ENCODE measurements at places on chromosomes 16 and 17. TPM values are rescaled to one million over a fixed set of nuclear protein-coding genes. Genes with fewer than 3 reads are reported as not detected.

Gene SPN
- total RNA-seq, result 4.0 TPM

Gene MYH11
- 139 TPM for total RNA-seq

Gene GJC1
- total RNA-seq, result 0.53 TPM

Gene CORO6
- total RNA-seq, result 5.7 TPM

Gene CEP20
- 39.7 TPM for total RNA-seq

Gene CCL4L2
- not detected for total RNA-seq

Gene TADA2A
- total RNA-seq, result 15.5 TPM

Gene CEMP1
- total RNA-seq, result 1.1 TPM

GRCh38 chr17:47726796-47727703 is 6.0 kb upstream of the TBX21 start:
- no peak for DNase-seq

DNA sequence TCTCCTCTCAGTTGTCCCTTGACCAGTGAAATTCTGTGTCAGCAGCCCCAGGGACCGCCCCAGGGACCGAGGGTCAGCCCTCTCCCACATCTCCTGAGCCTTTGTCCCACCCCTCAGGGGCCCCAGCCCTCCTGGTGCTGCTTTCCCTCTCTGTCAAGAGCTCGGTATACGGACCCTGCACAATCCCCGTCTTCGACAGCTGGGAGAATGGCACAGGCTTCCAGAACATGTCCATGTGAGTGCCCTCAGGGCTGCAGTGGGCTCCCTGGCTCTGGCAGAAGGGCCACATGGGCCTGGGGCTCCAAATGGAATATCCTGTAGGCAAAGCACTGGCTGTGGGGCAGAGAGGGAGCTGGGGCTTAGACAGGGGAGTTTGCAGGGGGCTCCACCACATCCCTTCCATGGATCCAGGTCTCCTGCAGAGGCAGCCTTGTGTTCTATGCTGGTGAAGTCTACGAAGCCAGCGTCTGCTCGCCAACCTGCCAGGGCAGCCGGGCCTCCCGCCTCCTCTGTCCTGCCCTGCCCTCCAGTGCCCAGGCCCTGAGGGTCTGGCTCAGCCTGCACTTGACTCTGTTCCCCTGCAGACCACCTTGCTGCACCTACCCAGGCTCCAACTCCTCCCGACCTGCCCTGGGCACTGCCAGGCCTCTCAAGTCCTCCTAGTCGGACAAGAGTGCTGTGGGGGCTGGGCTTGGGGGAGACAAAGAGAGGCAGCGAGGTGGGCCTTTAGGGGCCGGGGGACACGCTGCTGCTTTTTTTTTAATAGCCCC is 28.0 kb downstream of the ADGRG5 start:
- no peak for DNase-seq

- DNase-seq, result no peak
Measured at GRCh38 chr17:32311028-32311536, 30.9 kb downstream of the C17orf75 start.

- DNase-seq, result peak; percentile 87
Measured at GRCh38 chr16:67161595-67162058, 1.9 kb downstream of the FBXL8 start.

GRCh38 chr16:75109732-75110243 is 6.8 kb downstream of the LDHD start:
- DNase-seq, result no peak

DNA sequence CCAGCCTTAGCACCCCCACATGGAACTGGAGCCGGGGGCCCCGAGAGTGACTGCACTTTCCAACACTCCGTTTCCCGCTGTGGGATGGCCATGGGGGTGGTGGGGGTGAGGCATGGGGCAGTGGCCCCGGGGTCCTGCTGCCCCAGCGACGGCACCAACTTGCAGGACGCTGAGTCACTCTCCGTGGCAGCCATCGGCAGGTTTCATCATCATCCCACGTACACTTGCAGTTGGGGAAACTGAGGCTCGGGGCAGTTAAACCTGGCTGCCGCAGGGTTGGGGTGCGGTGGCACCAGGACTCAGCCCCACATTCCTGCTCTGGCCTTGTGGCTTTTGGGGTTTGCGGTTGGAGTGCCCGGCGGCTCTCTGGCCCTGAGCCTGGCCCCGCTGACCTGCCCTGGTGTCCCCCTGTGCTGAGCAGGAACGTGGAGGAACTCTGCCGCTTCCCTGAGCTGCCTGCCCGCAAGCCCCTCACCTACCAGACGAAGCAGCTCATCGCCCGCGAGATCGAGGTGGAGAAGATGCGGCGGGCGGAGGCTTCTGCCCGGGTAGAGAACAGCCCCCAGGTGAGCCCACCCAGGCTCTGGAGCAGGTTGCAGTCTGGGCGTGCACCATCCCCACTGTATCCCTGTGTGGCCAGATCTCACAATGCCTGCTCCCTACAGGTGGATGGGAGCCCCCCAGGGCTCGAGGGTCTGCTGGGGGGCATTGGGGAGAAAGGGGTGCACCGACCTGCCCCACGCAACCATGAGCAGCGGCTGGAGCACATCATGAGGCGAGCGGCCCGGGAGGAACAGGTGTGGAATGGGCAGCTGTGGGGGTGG is 4.0 kb downstream of the GNG13 start:
- no peak for DNase-seq

- no peak for DNase-seq
Measured at GRCh38 chr16:21646091-21646490, 6.3 kb downstream of the IGSF6 start.

GRCh38 chr16:55470533-55471371 is 8.2 kb upstream of the MMP2 start:
- peak; percentile 89 for DNase-seq

- DNase-seq, result no peak
Measured at GRCh38 chr16:85274924-85275323, 162.7 kb upstream of the CIBAR2 start.

GRCh38 chr16:76199681-76200220 is 77.5 kb upstream of the CNTNAP4 start:
- DNase-seq, result no peak

- no peak for DNase-seq
Measured at GRCh38 chr17:61821655-61822054, 41.7 kb downstream of the BRIP1 start.

DNA sequence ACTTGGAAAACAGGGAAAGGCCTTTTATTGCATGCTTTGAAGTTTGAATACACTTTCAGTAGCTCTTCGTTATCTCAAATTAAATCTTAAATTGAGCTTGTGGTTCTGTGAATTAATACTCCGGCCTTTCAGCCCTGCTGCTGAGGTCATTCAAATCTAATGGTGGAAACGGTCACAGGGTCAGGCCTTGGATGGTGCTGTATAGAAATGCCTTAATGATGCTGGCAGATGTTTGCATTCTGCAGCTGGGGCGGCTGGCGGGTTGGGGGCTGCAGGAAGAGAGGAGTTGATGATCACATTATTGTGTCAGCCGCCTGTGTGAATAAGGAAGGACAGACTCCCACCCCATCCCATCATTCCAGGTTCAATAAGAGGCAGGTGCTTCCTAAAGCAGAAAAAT is 723.6 kb downstream of the WWOX start:
- DNase-seq, result no peak

- no peak for DNase-seq
Measured at GRCh38 chr16:85004587-85005205, 6.6 kb downstream of the ZDHHC7 start.

- no peak for DNase-seq
Measured at GRCh38 chr16:21076186-21076883, 74.3 kb downstream of the DNAH3 start.

DNA sequence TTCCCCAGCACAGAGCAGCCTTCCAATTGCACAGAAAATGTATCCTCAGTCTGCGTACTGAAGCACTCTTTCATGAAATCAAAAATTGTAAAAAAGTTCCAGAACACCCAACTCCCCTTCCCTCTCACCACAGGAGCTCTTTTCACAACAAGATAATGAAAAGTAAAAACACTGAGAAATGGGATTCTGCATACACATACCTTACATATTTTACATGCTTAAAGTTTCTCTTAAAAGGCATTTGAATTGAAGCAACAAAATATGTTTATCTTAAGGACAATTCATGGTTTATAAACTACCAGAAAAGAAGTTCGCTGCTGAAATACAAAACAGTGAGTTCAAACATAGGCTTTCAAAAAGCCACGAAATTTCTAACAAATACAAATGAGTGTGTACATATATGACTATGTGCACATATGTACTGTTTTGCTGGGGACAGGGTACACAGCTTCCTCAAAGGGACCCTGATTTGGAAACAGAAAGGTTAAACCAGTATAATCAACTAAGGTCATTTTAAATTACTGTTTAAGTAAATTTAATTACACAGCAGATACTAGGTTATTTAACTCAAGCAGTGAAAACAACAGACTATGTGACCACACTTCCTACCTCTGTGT is 33.8 kb downstream of the COG1 start:
- no peak for DNase-seq

Data from lower leg skin (tissue), 4 donors.